Right renal cortex interstitium (tissue), 3 donors: ENCODE measurements at places on chromosomes 16 and 17. TPM values are rescaled to one million over a fixed set of nuclear protein-coding genes. Genes with fewer than 3 reads are reported as not detected.

The CCDC43 gene
- 38.5 TPM for polyA plus RNA-seq

- no peak for DNase-seq
Observed at GRCh38 chr17:76530095-76530723, 7.3 kb downstream of the CYGB start.

The NEUROD2 gene
- polyA plus RNA-seq, result 0.04 TPM

DNA sequence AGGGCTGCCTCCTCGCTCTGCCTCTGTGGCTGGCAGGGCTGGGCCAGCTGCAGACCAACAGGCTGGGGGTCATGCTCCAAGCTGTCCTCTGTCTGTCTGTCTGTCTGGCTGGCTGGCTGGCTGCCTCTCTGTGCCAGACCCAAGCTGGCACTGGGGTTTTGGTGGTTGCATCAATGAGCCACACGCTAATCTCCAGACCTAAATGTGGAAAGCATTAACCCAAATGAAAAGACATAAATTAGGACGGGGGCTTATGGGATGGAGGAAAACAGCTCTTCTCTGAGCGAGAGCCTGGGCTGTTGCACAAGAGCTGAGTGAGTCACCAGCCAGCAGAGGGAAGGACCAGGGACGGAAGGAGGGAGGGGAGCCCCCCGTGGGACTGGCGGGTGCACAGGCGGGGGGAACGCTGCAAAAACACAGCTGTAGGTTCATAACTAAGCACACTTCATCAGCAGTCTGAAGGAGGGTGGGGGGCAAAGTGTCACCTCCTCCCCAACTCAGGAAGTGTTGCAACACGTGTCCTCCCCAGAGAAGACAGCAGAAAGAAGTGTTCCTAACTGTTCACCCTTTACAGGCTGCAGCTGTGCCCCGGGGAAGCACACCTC lies 83.4 kb downstream of the GAS7 start:
- DNase-seq, result no peak

The STH gene
- polyA plus RNA-seq, result not detected
